ENCODE measurements at places on chromosomes 16 and 17.
A peak's percentile ranks its signal among the peaks of the same experiment; 100 is the strongest.

GRCh38 chr17:27945333-27945616, 52.1 kb upstream of the LYRM9 start:
- no peak for DNase-seq

GRCh38 chr16:82650804-82651203, 24.0 kb downstream of the CDH13 start:
- no peak for DNase-seq

DNA sequence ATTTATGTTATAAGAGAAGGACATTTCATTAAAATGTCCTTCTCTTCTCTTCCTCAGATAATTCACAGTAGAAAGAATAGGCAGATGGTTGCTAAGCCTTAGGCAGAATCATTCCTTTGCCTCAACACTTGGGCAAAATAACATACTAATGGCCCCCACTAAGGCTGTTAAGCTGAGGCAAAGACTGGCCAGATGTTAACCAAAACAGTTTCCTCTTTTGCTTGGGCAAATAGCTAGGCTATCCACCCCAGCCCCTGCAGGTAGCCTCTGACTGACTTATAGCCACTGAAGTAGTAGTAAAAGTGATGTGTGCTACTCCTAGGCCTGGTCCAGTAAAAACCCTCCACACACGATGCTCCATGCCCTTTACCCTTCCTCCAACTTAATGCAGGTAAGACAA, 55.2 kb downstream of the SPAG9 start:
- DNase-seq = no peak

- no peak for DNase-seq
These were observed 1.5 kb downstream of the CPNE2 start for GRCh38 chr16:57093666-57094564.

- no peak for DNase-seq
These were observed 2.6 kb downstream of the CDH5 start for GRCh38 chr16:66369055-66369592.

DNA sequence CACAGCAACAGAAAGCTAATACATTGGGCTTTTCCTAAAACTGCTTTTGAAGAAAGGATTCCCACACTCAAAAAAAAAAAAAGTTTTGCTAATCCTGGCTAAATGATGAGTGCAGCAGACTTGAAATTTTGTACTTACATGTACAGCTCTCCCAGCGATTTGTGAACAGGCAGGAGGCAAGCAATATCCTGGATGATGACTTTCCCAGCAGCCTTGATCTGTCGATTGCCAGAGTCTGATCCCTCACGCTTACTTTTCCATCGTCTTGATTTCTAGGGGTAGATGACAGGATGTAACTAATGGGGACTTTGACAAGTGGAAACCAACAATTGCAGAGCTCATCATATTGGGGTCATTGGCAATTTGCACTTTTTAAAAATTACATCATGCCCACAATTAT, 91.4 kb downstream of the WDR59 start:
- no peak for DNase-seq

DNA sequence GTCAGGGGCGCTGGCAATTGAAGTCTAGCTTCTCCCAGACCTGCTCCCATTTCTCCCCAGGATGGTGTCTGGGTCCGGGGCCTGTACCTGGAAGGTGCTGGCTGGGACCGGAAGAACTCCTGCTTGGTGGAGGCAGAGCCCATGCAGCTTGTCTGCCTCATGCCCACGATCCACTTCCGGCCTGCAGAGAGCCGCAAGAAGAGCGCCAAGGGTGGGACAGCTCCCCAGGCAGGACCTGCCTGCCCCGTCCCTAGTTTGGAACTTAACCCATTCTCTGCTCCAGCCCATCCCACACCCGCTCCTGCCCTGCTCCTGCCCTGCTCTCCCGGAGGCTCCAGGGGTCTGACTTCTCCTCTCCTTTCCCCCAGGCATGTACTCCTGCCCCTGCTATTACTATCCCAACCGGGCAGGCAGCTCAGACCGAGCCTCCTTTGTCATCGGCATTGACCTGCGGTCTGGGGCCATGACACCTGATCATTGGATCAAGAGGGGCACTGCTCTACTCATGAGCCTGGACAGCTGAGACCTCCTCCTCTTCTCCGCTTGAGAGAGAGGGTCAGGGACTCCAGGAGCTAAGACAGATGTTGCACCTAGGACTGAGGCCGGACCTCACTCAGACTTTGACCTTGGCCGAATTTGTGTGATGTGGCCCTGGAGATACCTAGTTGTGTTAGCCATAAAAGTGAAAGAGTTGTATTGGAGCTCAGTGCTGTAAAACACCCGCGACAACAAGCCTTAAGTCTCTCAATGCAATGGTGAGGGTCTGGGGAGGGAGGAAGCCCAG, 814 bp upstream of the KDM6B start:
- DNase-seq = no peak

- DNase-seq = no peak
These were observed 2.8 kb downstream of the MED13 start for GRCh38 chr17:62062302-62062701.

DNA sequence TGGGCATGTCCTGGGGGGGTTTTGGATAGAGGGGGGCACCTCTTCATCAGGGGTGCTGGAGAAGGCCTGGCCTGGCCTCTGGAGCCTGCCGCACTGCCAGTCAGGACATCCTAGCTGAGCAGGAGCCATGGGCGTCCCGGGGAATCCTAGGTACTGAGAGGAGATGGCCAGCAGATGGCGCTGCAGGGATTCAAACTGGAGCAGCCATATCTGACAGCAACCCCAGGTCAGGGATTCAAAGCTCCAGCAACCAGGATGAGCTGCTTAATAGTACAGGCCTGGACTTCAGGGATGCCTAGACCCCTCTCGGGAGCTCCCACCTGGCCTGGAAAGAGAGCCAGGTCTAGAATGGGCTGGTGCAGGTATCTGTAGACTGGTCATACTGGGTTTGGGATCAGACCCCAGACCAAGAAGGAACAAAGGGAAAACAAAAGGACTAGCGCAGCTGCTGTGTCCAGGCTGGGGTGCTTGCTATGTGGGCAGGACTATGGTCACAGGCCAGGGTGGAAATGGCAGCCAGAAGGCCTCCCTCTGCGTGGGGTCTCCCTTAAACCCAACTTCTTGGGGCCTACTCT, 306.9 kb upstream of the RBFOX1 start:
- DNase-seq = peak; percentile 88

DNA sequence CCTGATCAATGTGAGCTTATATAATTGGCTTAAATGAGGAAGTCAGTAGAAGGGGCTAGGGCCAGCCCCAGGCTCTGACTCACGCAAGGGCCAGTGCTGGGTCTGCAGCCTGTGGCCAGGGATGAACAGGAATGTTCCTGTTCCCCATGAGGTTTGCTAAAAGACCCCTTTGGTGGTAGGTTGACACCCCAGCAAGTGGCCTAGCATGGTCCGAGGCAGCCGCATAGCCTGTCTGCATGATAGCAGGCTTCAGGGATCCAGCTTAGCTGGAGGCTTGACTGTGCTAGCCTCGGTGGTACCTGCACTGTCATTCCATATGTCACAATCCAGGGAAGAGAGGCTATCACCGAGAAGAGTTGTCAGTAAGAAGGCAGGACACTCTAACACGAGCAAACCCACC, 23.5 kb downstream of the TRIM25 start:
- no peak for DNase-seq

GRCh38 chr17:9283909-9284308, 262.6 kb downstream of the NTN1 start:
- no peak for DNase-seq

GRCh38 chr17:8740486-8740885, 4.2 kb downstream of the CCDC42 start:
- no peak for DNase-seq

- DNase-seq = no peak
These were observed 1.3 kb downstream of the ARMC5 start for GRCh38 chr16:31460582-31461002.

DNA sequence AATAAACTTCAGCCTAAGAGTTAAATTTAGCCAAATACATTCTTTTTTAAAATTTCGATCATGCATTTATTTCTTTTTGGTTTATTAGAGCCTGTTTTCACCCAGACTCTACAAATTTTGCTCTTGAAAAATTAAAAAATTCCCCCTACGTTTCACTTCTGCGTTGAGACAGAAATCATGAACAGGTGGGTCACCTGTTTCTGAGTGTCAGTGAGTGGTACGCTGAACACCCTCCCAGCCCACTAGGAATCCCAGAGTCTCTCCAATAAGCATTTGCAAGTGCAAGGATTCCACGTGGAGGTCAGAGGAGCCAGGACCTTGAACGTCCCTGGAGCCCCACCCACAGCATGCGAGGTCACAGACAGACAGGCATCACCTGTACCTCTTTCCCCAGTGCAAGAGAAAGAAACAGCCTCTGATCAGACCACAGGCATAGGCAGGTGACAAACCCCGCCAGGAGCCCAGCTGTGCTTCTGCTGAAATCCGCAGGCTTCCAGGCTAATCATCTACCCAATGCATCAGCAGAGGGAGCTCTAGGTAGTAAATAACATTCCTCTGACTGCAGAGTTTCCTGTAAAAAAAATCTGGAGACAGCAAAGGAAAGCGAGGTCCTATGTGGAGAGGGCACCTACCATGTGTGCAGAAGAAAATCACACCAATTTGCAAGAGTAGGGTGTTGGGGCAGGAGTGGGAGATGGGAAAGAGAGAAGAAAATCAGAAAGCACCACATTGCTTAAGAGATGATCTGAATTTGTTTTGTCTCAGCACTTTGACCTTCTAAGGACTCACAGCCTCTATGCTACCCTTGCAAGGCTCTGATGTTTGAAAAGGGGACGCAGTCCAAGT, 5.9 kb upstream of the XYLT1 start:
- DNase-seq = no peak

DNA sequence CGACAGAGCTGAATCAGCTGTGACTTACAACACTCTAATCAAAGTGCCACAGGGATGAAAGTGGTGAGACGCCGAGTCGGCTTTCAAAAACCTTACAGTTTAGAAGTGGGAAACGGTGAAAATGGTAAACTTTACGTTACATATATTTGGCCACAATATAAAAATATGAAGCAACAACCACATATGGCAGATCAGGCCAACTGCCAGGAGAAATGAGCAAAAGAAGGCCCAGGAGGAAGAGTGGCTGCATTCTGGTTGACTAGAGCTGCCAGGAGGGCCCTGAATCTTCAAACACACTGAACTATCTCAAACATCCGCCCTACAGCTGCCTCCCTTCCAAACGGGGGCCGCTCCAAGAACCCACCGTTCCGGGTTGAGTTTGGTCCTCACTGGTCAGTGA, 56.3 kb downstream of the MRM3 start:
- DNase-seq = no peak

GRCh38 chr16:66936889-66937554, 1.7 kb downstream of the CES2 start:
- DNase-seq = no peak

DNA sequence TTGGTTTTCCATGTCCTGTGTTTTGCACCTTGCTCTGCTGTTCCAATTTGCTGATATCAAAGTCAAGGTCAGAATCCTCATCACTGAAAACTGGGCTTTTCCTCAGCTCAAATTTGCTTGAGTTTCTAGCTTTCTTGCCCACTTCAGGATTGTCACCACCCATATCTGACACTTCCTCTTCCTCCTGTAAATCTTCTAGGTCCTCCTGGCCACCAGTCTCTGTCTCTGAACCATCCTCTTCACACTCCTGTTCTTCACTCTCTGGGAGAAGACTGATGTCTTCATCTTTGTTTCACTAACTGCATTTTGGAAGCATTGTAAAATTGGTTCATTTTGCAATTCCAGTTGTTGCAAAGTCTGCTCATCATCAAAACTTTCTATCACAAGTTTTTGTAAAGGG, 63.4 kb upstream of the RBL2 start:
- no peak for DNase-seq

- no peak for DNase-seq
These were observed 507 bp downstream of the SERPINF1 start for GRCh38 chr17:1762233-1762900.

- no peak for DNase-seq
These were observed 3.4 kb downstream of the SLC38A10 start for GRCh38 chr17:81291662-81292061.

DNA sequence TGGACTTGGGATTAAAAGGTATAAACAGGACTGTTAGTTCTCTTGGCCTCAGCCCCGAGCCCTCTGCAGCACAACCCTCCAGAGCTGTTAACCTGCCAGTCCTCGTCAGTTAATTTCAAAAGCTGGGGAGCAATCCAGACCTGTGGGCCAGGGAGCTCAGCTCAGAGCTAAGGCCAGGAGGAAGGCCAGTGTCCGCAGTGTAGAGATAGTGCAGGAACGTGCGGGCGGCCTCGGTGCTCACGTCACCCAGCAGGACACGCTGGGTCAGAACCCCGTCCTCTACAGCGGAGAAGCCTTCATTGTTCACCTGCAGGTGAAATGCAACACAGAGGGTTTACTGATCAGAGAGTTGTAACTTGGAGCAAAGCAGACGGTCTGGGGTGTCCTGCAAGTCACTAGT, 15.4 kb upstream of the NLRC3 start:
- no peak for DNase-seq

- no peak for DNase-seq
These were observed 13.3 kb upstream of the YWHAE start for GRCh38 chr17:1413281-1413791.

DNA sequence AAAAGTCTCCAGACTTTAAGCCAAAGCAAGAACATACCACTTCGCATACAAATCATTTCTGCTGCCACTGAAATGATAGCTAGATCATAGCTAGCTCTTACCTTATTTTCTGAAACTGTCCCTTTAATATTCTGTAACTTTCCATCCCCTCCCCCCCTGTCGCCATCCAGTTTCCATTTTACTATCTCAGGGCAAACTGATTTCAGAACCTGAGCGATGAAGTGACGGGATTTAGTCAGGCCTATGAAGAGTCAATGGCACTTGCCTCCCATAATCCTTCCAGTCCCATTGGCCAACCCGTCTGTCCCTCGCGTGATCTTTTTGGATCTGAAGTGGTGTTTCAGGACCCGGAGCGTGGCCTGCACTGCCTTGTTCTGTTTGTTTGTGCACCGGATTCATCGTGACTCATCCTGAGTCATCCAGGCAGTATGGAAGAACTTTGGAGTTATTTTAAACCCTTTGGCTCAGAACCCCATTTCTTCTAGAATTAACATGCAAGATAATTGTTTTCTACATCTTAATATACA, 199.8 kb upstream of the CHMP6 start:
- DNase-seq = no peak

DNA sequence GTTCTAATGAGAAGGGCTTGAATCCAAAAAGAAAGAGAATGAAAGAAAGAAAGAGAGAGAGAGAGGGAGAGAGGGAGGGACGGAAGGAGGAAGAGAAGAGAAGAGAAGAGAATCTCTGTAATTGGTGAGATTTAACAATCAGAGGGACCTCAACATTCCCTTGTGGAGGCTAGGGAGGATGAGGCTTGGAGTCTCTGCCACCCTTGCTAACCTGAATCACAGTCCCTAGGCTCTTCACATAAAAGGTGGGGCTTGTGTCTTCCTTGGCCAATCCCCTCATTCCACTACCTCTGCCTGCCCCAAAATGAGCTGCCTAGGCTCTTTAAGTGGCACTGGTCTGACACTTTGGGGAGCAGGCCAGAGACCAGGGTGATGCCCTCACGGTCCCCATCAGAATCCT, 30.1 kb downstream of the PIPOX start:
- no peak for DNase-seq

- no peak for DNase-seq
These were observed 7.2 kb downstream of the SOCS7 start for GRCh38 chr17:38358586-38359513.

Measured in neuronal stem cell (in vitro differentiated cells).